ENCODE measurements at places on chromosomes 13 and 19.

- no peak for DNase-seq
Observed at GRCh38 chr13:39952249-39953233, 297.1 kb downstream of the COG6 start.

DNA sequence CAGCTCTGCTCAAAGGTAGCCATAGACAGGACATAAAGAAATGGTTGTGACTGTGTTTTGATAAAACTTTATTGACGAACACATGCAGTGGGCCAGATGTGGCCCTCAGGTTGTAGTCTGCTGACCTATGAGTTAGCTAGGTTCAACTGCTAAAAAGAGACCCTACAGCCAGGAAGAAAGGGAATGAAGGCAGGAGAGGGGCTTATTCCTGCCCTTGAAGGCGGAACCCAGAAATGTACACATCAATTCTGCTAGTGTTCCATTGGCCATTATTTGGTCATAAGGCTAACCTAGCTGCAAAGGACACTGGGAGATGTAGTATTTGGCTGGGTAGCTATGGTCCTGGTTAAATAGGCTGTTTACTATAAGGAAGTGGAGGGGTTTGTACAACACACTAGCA, 18.0 kb downstream of the APBA3 start:
- no peak for DNase-seq

- DNase-seq, result no peak
Observed at GRCh38 chr13:102395174-102395573, 6.7 kb downstream of the FGF14 start.

- no peak for DNase-seq
Observed at GRCh38 chr13:65453982-65454381, 1776.2 kb downstream of the PCDH9 start.

GRCh38 chr13:64289702-64290101, 2874.1 kb upstream of the PCDH20 start:
- no peak for DNase-seq

- DNase-seq, result peak; percentile 57
Observed at GRCh38 chr19:29587518-29587986, 18.5 kb upstream of the POP4 start.

- no peak for DNase-seq
Observed at GRCh38 chr13:93480553-93481106, 254.0 kb downstream of the GPC6 start.

DNA sequence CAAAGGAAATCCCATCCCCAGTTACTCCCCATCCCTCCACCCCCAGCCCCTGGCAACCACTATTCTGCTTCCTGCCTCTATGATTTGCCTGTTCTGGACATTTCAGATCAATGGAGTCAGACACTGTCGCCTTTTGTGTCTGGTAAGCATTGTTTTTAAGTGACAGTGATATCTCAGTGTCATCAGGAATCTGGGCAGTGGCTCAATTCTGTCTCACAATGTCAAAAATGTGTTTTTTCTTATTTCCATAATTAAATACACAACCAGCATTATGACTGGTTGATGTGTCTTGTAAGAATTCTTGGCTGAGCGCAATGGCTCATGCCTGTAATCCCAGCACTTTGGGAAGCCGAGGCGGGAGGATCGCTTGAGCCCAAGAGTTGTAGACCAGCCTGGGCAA, 20.2 kb upstream of the PGLS start:
- DNase-seq, result no peak

GRCh38 chr19:19459707-19460251, 54.3 kb downstream of the GATAD2A start:
- DNase-seq, result no peak

- DNase-seq, result peak; percentile 40
Observed at GRCh38 chr19:54532528-54532927, 29.9 kb downstream of the LAIR2 start.

DNA sequence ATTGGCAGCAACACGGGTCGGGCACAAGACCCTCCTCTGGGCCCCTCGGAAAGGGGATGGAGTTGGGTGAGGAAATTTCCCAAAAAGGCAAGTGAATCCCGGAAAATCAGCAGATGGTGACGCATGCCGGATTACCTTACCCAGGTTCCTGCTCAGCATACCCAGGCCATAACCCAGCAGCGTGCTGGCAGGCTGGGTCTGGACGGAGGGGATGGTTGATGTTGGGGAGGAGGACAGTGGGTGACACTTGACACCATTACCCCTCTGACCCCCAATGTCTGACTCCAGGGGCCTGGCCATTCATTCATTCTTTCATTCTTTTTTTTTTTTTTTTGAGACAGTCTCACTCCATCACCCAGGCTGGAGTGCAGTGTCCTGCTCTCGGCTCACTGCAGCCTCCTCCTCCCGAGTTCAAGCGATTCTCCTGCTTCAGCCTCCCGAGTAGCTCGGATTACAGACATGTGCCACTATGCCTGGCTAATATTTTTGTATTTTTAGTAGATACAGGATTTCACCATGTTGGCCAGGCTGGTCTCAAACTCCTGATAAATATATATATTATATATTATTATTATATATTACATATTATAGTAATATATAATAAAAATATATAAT, 799 bp downstream of the PVR start:
- DNase-seq, result peak; percentile 49

- no peak for DNase-seq
Observed at GRCh38 chr13:55617241-55617640, 1523.5 kb upstream of the PRR20A start.

- DNase-seq, result peak; percentile 45
Observed at GRCh38 chr13:27170516-27171243, 931 bp downstream of the USP12 start.

GRCh38 chr13:73421310-73421912, 362.6 kb downstream of the KLF5 start:
- DNase-seq, result no peak

DNA sequence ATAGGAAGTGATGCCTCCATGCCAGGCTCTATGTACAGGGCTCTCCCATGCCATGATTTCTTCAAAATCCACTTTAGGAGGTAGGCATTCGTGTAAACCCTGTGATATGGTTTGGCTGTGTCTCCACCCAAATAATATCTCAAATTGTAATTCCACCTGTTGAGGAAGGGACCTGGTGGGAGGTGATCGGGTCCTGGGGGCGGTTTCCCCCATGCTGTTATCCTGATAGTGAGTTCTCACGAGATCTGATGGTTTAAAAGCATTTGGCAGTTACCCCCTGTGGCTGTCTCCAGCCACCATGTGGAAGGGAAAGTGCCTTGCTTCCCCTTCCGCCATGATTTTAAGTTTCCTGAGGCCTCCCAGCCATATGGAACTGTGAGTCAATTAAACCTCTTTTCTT, 8.1 kb downstream of the SARS2 start:
- DNase-seq, result no peak

DNA sequence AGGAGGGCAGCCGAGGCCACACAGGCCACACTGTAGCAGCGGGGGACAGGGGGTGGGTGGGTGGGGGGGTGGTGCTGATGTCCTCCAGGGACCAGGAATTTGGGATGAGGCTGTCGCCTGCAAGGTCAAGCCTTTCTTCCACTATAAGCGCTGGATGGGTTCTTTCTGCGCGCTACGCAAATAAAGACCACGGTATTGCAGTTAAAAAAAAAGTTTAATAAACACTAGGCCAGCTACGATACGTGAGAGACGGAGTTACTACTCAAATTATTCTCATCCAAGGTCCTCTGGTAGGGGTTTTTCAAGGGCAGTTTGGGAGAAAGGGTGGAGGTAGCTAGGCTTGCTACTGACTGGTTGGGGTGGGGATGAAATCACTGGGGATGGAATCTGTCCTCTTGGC, 508 bp upstream of the ZNF44 start:
- DNase-seq, result no peak

DNA sequence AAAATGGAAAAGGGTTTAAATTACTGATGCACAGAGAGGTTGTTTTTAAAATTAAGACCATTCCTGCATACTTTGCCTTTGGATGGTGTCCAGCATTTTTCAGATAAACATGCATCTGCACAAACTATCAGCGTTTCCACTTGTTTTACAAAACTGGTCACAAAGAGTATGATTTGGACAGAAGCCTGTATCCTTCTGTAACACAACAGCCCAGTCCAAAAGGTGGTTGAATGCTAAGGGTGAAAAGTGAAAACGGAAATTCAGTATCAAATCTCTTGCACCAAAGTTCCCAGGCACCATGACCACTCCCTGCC, 21.7 kb upstream of the DOCK9 start:
- DNase-seq, result no peak

GRCh38 chr13:28535734-28536133, 40.8 kb upstream of the FLT1 start:
- DNase-seq, result no peak

DNA sequence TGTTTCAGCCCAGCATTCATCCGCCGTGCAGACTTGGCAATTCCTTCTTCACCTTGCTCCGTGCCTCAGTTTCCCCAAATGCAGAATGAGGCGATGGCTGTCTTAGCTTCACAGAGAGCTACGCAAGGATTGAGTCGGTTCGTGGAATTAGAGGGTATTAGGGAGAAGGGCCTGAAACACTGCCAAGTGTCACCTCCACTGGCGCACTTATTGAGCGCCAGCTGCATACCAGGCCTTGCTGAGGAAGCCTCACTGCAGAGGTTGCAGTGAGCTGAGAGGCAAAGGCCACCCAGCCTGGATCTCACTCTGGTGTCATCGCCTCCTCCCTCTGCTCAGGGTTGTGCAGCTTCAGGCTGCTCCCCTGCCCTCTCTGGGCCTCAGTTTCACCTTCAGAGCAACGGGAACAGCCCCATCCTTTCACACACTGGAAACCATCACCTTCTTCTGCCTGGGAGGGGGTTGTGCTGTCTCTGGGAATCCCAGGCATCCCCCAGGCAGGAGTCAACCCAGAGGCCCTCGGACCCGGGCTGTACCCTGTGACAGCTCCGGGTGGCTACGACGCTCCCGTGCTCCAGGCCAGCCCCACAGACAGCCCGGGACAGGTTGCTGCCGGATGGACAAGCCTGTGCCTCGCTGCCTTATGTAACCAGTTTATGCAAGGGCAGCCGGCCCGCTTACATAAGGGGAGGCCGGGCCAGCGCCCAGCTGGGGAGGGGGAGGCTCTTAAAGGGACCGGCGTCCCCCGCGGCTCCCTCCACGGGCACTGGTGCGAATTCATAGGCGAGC, 31.9 kb downstream of the NFIC start:
- no peak for DNase-seq

- DNase-seq, result no peak
Observed at GRCh38 chr13:37954191-37954590, 84.6 kb upstream of the TRPC4 start.

DNA sequence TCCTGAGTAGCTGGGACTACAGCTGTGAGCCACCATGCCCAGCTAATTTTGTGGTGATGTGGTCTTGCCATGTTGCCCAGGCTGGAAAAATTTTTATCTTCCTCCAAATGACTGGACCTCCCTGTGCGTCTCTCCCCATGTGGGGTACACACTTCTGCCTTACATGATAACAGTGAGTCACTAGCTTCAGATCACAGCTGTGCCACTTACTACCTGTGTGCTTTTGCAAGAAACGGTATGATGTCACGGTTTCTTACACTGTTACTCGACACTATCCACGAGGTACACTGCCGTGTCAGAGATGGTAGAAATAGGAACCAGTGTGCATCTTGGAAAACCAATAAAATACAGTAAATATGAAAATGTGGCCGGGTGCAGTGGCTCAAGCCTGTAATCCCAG, 17.5 kb upstream of the ZNF414 start:
- no peak for DNase-seq

- DNase-seq, result no peak
Observed at GRCh38 chr19:48669903-48670668, 2.7 kb downstream of the NTN5 start.

DNA sequence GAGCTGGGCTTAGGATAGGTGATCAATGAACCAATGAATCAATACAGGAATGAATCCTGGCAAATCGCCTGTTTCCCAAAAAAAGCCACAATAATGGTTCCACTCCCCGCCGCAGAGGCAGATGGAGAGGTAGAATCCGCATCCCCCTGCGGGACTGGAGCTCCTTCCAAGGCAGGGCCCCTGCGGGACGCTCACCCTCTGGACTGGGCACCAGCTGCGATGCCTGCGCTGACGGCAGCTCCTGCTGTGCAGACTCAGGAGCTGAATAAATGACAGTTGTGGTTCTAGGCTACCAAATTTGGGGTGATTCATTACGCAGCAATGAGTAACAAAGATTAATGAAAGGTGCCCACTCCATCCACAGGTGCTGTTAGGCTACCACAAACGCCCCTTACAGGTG, 8.8 kb upstream of the CDC34 start:
- no peak for DNase-seq

- no peak for DNase-seq
Observed at GRCh38 chr19:55453511-55454260, 7.8 kb downstream of the ISOC2 start.

- DNase-seq, result no peak
Observed at GRCh38 chr13:79781829-79782540, 301.0 kb downstream of the NDFIP2 start.

DNA sequence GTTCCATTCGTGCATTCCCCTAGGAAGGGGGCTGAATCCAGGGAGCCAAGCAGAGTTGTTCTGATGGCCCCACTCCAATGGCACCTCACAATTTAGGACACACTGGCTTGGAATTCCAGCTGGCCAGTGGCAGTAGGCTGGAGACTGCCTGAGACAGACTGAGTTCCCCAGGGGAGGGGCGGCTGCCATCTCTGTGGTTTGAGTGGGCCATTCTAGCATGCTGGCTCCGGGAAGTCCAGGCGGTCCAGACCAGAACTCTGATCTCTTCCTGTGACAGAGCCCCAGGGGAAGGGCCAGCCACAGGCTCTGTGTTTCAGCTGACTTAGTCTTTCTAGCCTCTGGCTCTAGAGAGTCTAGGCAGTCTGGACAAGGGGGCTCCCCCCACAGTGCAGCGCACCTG, 29.5 kb upstream of the SLC7A1 start:
- DNase-seq, result no peak

All from GM13977 (cell line).